ENCODE measurements at places on chromosomes 5 and 9. TPM values are rescaled to one million over a fixed set of nuclear protein-coding genes. Genes with fewer than 3 reads are reported as not detected.

Gene PCDHB5
- 6.5 TPM for total RNA-seq

Gene SLC12A2
- 14.4 TPM for total RNA-seq

Gene GRXCR2
- not detected for total RNA-seq

Gene UAP1L1
- 9.1 TPM for total RNA-seq

Gene CBY3
- not detected for total RNA-seq

Gene SLC34A3
- not detected for total RNA-seq

Gene AMBP
- total RNA-seq = not detected

Gene ADAMTS6
- 1.8 TPM for total RNA-seq

Gene FGF1
- total RNA-seq = 41.8 TPM

Gene MFAP3
- 49.8 TPM for total RNA-seq

Gene CKMT2
- 5.2 TPM for total RNA-seq

Gene TAF1L
- total RNA-seq = not detected

Gene FAM78A
- 5.8 TPM for total RNA-seq

Gene SPATA31A3
- not detected for total RNA-seq

Gene GARNL3
- 18.7 TPM for total RNA-seq

Gene PCDHGB5
- total RNA-seq = 9.2 TPM

Gene IL3
- total RNA-seq = not detected

Gene NSA2
- total RNA-seq = 91.0 TPM
